ENCODE measurements at places on chromosomes 2 and 18. TPM values are rescaled to one million over a fixed set of nuclear protein-coding genes. Genes with fewer than 3 reads are reported as not detected.

Gene PROKR1
- not detected for total RNA-seq

Gene THSD7B
- total RNA-seq: not detected

Gene LOXL3
- 0.25 TPM for total RNA-seq

Gene GREB1L
- not detected for total RNA-seq

GRCh38 chr18:26325771-26326170 is 99.5 kb downstream of the TAF4B start:
- no peaks in the 10 kb centered on the region for H3K36me3 ChIP-seq
- DNase-seq: no peak
- no peaks in the 10 kb centered on the region for H3K4me1 ChIP-seq
- no peak overlapping the region for H3K4me3 ChIP-seq
- H3K27me3 ChIP-seq: no peaks in the 10 kb centered on the region
- H3K27ac ChIP-seq: no peak overlapping the region

DNA sequence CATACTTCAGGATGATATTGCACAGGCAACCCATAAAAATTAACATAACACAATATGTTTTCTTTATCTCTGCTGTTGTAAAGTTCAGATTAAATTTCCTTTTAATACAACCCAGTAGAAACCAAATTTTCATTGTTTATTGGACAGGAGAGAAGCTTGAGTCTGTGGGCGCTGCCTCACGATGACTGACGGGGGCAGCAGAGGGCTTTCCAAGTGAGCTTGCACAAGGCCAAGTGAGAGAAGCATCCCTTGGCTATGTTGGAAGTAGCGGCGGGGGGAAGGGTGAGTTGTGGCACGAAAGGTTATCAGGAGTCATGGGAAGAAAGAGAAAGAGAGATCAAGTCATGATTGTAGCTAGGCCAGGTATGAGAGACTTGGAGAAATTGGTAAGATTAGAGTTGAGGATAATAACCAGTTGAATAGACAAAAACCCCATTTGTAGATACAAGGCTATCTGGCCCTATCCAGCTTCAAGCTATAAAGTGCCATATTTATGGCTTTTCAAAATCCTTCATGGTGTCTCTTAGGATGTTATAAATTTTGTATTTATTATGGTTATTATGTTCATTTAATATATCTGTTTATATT is 413.7 kb upstream of the FAM98A start:
- H3K4me1 ChIP-seq: no peaks in the 10 kb centered on the region
- no peaks in the 10 kb centered on the region for H3K36me3 ChIP-seq
- H3K27ac ChIP-seq: no peak overlapping the region
- no peak overlapping the region for H3K4me3 ChIP-seq
- DNase-seq: no peak
- no peaks in the 10 kb centered on the region for H3K27me3 ChIP-seq

GRCh38 chr2:34747643-34748042 is 1148.5 kb upstream of the FAM98A start:
- H3K27ac ChIP-seq: no peak overlapping the region
- DNase-seq: no peak
- no peaks in the 10 kb centered on the region for H3K36me3 ChIP-seq
- no peak overlapping the region for H3K4me3 ChIP-seq
- no peaks in the 10 kb centered on the region for H3K4me1 ChIP-seq
- no peaks in the 10 kb centered on the region for H3K27me3 ChIP-seq

DNA sequence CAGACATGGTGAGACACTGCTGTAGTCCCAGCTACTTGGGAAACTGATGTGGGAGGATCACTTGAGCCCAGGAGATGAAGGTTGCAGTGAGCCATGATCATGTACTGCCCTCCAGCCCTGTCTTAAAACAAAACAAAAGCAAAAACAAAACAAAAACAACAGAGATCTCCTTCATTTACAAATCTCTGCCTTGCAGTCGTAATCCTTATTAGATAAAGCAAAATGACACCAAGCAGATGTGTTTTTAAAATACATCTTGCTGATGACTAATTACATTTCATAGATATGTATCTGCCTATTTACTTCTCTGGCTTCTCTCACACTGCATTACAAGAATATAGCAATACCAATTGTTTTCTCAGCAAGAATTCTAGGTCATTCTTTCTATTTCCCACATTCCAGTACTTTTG is 22.8 kb downstream of the NFE2L2 start:
- no peaks in the 10 kb centered on the region for H3K27me3 ChIP-seq
- H3K4me1 ChIP-seq: peaks cover 91% of the 10 kb centered on the region
- no peak for DNase-seq
- no peaks in the 10 kb centered on the region for H3K36me3 ChIP-seq
- peak overlapping the region; percentile 22 for H3K27ac ChIP-seq

- no peak overlapping the region for H3K27ac ChIP-seq
- H3K27me3 ChIP-seq: no peaks in the 10 kb centered on the region
- no peaks in the 10 kb centered on the region for H3K4me1 ChIP-seq
- DNase-seq: no peak
These were observed 121.6 kb upstream of the ALKAL2 start for GRCh38 chr2:409523-409922.

DNA sequence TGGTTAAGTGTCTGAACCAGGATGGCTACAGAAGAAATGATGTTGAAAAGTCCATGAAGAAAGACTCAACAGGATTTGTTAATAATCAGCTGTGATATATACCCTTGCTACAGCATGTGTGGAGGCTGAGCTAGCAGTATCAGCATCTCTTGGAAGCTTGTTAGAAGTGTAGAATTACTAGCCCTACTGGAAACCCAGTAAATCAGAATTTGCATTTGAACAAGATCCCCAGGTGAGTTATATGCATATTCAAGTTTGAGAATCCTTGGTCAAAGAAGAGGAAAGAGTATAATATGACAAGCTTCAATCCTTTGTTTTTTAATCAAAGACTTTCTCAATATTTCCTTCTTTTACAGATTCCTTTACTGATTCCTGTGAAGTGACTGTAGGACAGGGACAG is 109.0 kb upstream of the KCNJ3 start:
- no peak overlapping the region for H3K4me3 ChIP-seq
- H3K36me3 ChIP-seq: no peaks in the 10 kb centered on the region
- no peak overlapping the region for H3K27ac ChIP-seq
- no peak for DNase-seq
- H3K4me1 ChIP-seq: no peaks in the 10 kb centered on the region

DNA sequence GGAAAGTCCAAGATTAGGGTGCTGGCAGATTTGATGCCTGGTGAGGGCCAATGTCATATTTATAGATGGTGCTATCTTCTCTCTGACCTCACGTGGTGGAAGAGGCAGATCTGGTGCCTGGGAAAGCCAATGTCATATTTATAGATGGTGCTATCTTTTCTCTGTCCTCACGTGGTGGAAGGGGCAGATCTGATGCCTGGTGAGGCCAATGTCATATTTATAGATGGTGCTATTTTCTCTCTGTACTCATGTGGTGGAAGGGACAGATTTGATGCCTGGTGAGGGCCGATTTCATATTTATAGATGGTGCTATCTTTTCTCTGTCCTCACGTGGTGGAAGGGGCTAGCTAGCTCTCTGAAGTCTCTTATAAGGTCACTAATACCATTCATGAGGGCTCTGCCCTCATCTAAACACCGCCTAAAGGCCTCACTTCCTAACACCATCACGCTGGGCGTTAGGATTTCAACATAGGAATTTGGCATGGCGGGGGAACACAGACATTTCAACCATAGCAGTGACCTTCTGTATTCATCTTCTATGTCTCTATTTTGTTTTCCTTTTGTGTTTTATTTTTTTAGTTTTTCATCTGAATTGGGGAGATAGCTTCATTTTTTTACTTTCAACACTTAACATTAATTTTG is 278.4 kb downstream of the SPAG16 start:
- no peak overlapping the region for H3K4me3 ChIP-seq
- H3K4me1 ChIP-seq: no peaks in the 10 kb centered on the region
- H3K36me3 ChIP-seq: no peaks in the 10 kb centered on the region
- no peak overlapping the region for H3K27ac ChIP-seq

DNA sequence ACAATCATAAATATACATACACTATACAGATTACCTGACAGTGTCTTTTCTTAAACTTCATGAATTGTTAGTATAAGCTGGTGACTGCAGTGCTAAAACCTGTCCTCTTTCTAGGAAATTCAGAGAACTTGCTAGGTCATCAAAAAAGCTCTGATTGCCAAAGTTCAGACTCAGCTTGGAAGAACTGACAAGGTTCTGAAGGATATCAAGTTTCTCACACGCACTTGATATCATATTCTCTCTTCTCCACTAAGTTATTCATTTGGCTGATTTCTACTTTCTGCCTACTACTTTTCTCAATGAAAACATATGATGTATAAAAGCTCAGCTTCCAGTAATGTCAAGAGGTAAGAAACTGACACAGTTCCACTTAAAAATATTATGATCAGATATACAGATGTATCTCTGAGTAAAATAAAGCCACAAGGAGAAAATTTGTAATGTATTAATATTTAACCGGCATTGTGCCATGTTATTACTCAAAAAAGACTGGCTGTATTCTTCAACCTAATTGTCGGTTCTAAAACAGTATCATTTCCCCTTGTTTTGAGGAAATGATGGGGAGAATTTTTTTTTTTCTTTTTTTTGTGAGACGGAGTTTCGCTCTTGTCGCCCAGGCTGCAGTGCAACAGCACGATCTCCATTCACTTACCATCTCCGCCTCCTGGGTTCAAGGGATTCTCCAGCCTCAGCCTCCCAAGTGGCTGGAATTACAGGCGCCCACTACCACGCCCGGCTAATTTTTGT is 2.4 kb downstream of the OSBPL1A start:
- DNase-seq: no peak
- no peaks in the 10 kb centered on the region for H3K36me3 ChIP-seq
- H3K27ac ChIP-seq: no peak overlapping the region
- H3K27me3 ChIP-seq: no peaks in the 10 kb centered on the region
- H3K4me1 ChIP-seq: peaks cover 12% of the 10 kb centered on the region
- H3K4me3 ChIP-seq: no peak overlapping the region

- H3K36me3 ChIP-seq: no peaks in the 10 kb centered on the region
- DNase-seq: no peak
- H3K27me3 ChIP-seq: peaks cover 26% of the 10 kb centered on the region
- H3K4me1 ChIP-seq: peaks cover 4% of the 10 kb centered on the region
These were observed 8.0 kb upstream of the GMPPA start for GRCh38 chr2:219490600-219491130.

DNA sequence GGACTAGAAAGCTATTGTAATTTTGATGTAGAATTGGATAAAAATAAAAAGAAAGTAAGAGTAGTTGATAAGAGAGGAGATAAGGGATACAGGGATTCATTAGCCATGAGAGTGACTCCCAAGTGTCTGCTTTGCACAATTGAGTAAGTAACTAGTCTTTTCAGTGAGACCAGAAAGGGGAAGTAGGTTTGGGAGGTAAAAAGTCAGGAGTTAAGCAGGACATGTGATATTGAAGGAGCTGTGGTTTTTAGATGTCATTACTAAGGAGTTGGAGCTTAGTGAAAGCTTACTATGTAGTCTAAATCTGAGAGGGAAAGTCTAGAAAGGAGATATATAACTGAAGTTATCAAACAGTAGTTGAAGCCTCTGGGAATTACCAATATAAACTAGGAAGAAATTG is 93.4 kb downstream of the SLC5A7 start:
- H3K27me3 ChIP-seq: no peaks in the 10 kb centered on the region
- H3K36me3 ChIP-seq: no peaks in the 10 kb centered on the region
- no peaks in the 10 kb centered on the region for H3K4me1 ChIP-seq

- peaks cover 8% of the 10 kb centered on the region for H3K27me3 ChIP-seq
- H3K4me1 ChIP-seq: no peaks in the 10 kb centered on the region
- DNase-seq: no peak
- no peak overlapping the region for H3K4me3 ChIP-seq
- no peaks in the 10 kb centered on the region for H3K36me3 ChIP-seq
These were observed 73.5 kb downstream of the MDH1 start for GRCh38 chr2:63662028-63662804.

DNA sequence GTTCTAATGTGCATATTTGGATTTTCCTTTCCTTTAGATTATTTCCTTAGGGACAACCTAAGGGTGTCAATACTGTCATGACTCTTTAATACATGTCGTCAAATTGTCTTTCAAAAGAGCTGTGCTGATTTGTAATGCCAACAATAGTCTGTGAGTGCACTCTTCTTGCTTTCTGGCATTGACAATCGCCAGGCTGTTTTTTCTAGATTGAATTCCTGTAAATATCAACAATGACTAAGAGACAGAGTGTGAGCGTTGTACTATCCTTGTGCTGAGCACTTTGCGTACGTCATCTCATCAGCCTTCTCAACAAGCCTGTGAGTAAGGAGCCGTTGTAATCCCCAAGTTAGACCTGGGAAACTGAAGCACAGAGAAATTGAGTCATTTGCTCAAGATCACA is 96.0 kb downstream of the ACOXL start:
- H3K4me3 ChIP-seq: no peak overlapping the region
- H3K36me3 ChIP-seq: no peaks in the 10 kb centered on the region
- no peaks in the 10 kb centered on the region for H3K27me3 ChIP-seq

DNA sequence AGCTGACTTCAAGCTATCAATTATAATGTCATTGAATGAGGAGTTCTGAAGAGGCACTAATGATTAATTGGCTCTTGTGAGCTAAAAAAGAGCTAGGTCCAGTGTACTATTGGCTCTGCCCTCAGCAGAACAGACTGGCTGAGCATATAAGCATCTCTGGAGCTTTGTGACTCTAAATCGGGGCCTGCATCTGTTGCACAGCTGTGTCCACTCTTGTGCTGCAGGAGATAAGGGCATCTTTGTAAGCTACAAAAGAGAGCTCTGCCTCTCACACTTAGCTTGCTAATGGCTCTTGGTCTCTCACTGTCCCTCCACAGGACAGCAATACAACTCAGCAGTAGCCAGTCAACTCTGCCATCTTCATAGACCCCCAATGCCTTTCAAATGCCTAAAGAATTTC is 61.5 kb upstream of the L3MBTL4 start:
- no peaks in the 10 kb centered on the region for H3K36me3 ChIP-seq
- no peaks in the 10 kb centered on the region for H3K4me1 ChIP-seq
- H3K4me3 ChIP-seq: no peak overlapping the region
- no peak overlapping the region for H3K27ac ChIP-seq
- no peak for DNase-seq

DNA sequence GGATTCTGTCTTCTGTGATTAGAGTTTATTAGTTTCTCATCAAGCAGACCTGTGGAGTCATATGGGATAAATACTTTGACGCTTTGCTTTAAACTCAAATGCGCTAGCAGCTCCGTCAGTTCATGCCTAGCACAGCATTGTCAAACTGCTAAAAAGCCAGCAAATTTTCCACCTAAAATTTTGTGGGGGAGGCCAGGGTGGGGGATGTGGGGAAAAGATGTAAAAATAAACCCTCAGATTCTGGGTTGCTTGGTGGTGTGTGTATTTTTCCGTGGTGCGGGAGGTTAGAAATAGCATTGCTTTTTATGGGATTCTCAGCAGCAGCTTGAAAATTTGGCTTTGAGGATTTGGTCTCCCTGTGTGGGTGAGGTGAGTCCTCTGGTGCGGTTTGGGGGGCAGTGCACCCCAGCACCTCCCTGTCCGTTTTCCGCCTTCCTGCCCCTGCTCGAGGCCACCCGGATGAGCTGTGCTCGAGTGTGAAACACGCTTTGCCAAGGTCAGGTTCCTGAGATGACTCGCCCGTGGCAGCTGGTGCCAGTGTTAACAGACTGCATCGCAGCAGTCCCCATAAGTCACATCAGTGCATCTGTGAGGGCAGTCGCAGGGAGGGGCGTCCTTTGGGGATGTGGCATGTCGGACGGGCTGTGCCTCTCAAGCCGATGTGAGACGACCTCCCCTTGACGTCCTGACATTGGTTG is 65.9 kb downstream of the LDLRAD4 start:
- DNase-seq: no peak
- H3K27ac ChIP-seq: no peak overlapping the region
